ENCODE measurements at places on chromosomes 6 and 20.

DNA sequence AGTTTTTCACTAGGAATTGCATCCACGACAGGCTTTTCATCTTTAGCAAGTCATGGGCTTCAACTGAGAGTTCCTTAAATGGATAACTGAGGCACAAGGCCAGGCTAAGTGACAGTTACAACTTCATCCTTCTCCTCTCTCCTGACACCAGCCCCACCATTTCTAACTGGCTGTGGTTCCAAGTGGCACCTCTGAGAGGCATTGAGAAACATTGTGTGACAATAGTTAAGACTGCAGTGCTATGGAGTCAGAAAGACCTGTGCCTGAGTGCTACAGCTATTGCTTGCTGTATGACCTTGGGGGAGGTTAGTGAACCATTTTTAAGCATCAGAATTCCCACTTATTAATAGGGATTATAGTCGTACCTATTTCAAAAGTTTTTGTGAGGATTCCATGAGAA lies 26.2 kb upstream of the MLIP start:
- no peak for DNase-seq

DNA sequence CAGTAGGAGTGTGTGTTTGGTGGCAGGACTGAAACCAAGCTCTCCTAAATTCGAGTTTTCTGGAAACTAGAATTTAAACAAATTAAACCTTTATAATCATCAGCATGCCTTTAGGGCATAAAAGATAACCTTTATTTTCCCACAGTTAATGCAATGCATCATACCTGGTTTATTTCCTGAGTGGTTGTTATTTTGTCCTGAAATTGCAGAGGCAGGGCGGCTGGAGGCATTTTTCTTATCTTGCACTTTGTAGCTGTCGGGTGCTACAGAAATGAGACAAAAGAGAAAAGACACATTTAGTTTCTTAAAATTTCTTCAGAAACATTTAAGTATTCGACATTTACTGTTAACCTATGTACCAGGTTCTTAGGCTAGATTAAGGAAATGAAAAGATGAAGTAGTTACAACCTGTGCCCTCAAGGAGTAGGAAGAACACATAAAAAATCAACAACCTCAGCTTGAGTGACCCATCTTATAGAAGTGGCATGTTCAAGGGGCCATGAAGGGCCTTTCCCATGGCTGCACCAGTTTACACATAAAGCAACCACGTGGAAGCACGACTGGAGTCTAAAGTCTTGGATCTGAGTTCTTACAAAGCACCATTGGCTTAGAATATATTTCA lies 128.6 kb downstream of the MAP7 start:
- no peak for DNase-seq

DNA sequence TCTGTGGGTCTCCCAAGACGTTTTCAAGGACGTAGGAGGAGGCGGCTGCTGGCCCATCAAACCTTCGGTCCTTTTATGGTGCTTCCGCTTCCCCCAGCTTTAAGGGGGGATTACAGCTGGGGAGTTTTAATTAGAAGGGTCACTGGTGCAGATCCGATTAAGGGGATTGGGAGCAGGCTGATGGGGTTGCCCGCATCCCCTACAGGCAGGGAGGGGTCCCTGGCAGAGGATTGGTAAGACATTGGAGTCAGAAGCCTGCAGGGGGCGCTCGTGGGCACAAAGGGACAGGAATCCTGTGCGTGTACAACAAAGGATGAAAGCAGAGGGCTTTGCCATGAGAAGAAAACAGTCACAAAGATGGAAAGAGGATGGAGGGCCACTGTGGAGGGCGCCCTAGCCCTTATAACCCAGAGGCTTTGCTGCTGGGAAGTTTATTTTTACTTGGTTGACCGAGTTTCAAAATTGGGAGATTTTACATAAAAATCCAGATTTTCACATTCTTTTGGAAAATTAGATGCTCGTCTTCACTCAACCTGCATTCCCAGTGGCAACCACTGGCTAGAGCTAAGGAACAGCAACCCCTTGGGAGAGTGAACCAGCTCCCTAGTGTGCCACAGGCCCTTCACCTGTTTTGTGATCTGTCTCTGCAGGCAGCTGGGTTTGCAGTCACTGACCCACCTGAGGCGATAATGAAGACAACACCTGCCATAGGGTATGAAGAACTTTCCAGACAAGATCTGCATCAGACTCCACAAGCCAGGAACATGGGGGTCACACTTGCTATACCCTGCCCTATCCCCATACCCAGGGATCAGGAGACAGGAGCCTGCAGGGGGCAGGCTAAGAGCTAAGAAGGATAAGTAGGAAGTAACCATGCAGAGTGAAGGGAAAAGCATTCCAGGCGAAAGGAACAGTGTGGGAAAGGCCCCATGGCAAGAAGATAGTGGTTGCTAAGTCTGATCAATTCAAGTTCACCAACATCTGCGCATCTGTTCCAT lies 97.7 kb downstream of the KCNB1 start:
- DNase-seq = no peak

DNA sequence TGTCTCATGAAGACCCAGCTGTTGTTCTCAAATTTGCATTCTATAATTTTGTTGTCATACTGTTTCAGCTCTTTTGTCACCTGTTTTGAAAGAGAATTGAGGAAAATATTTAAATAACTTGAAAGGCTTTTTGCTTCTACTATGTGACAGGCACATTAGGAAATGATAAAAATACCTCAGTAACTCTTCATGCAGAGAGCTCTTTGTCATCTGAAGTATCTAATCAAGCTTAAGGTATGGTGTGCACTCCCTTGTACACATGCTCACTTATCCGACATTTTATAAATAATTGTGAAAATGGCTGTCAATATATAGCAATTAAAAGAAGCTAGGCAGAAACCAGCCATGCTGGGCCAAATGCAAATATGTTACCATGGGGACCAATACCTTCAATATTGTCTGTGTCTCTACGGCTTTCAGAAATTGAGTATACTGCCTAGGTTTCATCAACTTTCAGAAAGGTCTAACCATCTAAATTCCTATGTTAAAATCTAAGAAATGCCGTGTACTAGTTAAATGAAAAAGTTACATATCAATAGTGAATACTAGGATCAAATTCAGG lies 349.0 kb downstream of the RNGTT start:
- no peak for DNase-seq

DNA sequence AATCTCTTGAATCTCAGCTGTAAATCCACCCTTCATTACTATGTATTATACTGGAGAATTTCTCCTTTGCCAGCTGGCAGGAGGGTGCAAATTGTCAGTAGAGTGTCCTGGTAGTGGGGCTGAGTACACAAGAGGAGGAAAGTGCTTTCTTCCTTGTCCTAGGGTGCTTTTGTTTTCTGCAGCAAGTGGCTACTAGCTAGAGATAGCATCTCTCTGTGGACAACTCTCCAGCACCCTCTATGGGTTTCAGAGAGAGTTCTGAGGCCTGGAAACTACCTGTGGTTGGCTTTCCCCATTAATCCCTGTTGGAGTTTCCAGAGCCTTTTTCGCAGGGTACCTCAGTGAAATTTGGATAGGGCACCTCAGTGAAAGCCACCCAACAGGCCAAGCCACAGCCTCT lies 422.5 kb upstream of the RGS17 start:
- no peak for DNase-seq

DNA sequence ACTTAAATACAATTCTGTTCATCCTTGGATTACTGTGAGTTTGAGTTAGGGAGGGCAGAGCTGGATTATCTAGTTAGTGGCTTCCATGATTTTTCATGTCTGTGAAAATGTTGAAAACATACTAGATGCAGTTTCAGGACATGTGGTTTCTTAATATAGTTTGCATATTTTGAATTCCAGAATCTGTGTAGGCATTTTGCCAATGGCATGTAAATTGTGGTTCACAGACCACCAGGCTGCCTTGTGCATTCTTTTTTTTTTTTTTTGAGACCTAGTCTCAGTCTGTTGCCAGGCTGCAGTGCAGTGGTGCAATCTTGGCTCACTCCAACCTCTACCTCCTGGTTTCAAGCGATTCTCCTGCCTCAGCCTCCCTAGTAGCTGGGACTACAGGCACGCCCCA lies 42.8 kb downstream of the CDC5L start:
- DNase-seq = no peak

- DNase-seq = peak; percentile 70
Observed at GRCh38 chr6:168265827-168266815, 53.5 kb downstream of the DACT2 start.

DNA sequence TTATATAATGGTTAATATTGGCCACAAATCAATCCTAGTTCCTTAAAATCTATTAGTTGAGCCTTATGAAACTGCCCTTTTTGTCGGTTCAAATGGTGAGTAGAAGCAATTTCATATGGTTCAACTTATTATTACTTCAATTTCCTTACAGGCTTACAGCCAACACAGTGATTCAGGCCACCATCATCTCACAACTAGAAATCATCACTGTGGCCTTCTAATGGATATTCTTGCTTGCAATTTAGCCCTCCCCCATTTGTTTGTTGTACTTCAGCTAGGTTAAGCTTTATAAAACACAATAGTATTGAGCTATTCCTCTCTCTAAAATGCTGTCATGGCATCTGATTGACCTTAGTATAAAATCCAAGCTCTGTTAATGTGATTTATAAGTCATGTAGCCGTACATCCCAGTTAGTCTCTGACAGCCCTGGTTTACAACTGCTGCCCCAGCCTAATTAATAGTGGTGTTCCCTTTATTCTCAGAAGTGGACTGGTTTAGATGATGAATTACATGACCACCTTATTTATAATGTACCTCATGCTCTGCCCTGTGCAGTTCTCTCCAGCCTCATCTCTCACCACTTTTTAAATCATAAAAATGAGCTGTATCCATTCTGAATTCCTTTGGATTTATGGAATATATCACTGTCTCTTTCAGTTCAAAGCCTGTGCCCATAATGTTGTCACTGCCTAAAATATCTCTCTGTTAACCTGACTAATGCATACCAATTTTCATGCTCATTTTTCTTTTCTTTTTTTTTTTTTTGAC lies 36.7 kb downstream of the LAMA2 start:
- DNase-seq = no peak

- no peak for DNase-seq
Observed at GRCh38 chr6:165389534-165389933, 80.1 kb upstream of the C6orf118 start.

DNA sequence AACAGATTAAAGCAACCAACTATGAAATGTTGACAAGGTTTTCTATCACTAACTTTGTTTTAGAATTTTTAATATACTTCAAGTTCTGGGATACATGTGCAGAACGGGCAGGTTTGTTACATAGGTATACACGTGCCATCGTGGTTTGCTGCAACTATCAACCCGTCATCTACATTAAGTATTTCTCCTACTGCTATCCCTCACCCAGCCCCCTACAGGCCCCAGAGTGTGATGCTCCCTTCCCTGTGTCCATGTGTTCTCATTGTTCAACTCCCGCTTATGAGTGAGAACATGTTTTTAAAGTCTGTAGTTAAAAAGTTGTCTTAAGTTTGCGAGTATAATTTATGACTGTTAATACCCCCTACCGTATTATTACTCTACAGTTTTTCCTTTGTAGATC lies 844.3 kb upstream of the MANEA start:
- DNase-seq = no peak

DNA sequence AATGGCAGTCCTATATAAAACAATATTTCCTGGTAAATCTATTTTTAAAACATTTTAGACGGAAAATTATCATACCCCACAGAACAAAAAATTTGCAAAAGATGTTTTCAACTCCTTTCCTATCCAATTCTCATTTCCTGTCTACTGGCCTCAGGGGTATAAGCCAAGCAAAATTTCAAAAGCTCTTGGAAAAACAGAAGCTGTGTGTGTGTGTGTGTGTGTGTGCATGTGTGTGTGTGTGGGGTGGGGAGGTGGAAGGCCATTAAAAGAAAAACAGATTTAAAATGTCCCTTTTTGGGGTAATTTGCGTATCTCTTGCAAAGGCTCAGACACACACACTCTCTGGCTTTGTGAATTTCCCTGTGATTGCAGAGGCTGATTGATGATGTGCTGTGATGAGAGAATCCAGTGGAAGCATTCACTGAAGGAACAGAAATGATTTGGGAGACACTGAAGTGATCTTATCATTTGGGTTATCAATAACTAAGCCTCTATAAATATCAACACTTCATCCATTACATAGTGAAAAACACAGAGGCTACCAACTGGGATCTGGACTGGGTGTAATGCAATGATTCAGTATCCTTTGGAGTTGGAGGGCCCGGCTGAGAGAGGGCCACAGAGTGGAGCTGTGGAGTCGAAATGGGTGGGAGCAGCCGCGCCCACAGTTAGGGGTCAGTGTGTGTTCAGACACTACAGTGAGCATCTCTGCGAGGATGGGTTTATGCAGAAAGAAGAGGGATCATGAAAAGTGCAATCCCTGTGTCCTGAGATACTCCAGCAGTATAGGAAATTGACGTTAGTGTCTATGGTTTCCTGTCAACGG lies 106.8 kb upstream of the PREP start:
- no peak for DNase-seq

DNA sequence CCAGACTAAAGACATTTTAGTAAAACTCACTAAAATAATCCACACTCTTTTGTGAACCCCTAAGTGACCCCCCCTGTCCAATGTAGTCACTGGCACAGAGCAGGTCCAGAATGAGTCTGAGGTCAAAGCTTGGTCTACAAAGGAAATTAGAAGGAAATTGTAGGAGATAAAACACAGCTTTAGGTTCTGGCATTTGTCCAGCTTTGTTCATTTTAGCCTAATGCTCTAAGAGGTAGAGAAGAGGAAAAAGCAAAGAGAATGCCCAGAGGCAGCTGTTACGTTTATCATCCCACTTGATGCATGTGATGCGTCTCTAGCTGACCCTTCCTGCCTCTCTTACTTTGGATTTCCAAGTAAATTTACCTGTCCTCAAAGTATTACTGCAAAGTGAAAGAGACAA lies 62.5 kb downstream of the CNKSR3 start:
- no peak for DNase-seq

GRCh38 chr6:144064402-144065212 lies 30.8 kb downstream of the SF3B5 start:
- no peak for DNase-seq

DNA sequence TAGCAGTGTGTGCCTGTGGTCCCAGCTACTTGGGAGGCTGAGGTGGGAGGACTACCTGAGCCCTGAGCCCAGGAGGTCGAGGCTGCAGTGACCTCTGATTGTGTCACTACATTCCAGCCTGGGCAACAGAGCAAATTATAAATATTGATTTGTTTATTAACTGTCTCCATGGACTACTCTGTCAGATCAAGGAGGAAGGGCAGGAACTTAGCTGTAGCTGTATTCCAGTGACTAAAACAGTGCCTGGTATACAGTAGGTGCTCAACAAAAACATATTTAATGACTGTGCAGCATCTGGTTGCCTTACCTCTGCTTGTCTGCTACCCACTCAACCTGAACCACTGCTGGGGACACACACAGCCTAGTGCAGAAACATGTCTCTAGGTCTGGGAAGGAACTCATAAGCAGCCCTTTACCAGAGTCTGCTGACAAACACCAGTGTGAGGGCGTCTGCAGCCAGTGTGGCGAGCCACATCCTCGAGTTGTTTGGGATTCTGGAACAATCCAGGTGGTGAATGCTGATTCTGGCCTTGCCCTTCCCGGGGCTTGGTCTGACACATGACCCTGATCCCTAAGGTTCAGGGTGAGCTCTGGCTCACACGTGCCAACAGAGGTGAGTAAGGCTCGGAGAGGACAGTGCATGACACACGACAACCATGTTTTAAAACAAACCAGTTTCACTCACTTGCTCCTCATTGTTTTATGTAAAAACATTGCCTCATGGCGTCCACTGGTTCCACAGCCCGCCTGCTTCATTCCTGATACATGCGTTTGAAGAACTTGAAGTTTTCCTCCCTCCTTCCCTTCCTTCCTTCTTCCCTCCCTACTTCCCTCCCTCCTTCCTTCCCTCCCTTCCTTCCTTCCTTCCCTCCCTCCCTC lies 117.9 kb upstream of the ZNF217 start:
- DNase-seq = no peak

GRCh38 chr6:73134588-73134987 lies 90.7 kb downstream of the KHDC1L start:
- DNase-seq = no peak

GRCh38 chr6:11976489-11976888 lies 35.6 kb upstream of the HIVEP1 start:
- no peak for DNase-seq
